ENCODE measurements at places on chromosomes 6 and 20.

DNA sequence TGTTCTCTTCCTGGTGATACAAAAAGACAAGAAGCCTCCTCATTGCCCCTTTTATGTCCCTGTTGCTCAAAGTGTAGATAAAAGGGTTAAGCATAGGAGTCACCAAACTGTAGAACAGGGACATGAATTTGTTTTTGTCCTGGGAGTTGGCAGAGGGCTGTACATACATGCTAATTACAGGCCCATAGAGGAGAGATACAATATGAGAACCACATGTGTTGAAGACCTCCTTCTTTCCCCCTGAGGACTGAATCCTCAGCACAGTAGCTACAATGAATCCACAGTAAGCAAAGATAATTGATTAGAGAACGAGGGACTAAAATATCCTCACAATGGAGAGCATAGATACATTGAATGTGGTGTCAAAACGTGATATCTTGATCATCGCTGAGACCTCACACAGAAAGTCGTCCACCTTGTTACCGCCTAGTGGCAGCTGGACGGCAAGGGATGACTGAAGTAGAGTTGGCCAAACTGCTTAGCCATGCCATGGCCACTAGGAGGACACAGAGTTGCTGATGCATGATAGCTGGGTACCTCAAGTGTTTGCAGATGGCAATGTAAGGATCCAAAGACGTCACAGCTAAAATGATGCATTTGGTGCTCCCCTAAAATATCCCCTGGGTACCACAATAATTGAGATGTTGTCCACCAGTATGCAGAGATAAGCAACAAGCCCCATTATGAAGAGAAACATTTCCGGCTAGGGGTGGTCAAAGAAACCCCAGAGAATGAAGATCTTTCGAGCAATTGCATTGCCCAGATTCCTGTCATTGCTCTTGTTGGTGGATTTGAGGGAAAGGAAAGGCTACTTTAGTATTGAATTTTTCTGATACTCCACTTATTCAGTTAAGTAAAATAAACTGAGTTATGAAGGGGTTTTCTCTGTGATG lies 15.0 kb downstream of the OR2B3 start:
- peak; percentile 37 for DNase-seq

- DNase-seq: peak; percentile 57
Observed at GRCh38 chr20:8454137-8454712, 322.2 kb downstream of the PLCB1 start.

DNA sequence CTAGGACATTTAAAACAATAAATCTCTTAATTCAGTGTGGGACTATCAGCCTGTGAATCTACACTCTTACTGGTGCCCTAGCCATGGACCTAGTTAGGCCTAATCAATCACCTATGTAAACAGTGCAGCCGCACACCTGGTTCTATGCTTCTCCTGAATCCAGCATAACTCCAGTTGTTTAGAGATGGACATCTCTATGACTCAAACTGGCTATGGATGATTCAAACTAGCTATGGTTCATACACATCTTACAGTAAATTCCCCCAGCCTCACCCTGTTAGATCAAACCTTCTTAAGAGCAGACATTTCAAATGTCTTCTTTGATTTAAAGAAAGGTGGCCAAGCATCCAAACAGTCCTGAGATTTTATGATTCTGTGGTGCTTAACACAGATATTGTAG lies 34.7 kb downstream of the SLC35B3 start:
- no peak for DNase-seq

GRCh38 chr6:107539409-107539808 lies 49.5 kb downstream of the SOBP start:
- peak; percentile 23 for DNase-seq

GRCh38 chr6:53279293-53279692 lies 69.5 kb downstream of the ELOVL5 start:
- no peak for DNase-seq

GRCh38 chr6:26216886-26217713 lies 129.9 kb downstream of the HFE start:
- no peak for DNase-seq

DNA sequence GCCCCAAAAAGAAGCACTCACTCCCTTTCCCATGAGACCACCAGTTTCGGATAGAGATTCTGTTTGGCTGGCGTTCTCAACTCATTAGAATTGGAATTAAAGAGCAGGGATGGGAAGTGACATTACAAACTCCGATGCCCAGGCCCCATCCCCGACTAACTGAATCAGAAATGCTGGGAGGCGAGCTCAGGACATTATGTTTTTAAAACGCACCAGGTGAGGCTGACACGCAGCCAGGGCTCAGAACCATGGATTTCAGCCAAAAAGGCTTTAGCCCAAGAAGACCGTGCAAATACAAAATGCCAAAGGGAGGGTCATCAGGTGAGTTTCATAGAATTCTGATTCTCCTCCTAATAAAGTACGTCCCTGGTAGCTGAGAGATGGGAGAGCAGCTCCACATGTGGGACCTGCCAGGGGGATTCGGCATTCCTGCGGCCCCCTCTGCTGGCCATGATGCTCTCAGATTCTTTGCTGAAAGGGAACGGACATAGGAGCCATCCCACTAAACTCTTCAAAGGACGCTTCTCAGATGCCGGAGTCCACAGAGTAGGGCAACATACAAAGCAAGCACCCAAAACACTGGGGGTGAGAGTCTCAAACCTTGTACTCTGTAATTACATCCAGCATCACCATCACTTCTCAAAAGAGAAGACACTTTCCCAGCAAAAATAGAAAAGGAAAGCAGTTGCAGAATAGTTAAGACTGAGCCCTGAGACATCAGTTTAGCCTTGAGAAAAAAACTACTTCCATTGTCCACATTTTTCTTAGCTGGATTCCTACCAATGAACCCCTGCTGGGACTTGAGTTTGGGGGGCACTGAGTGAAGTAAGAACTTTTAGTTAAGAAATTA lies 205.2 kb downstream of the BMP7 start:
- no peak for DNase-seq

- DNase-seq: no peak
Observed at GRCh38 chr20:59412181-59412580, 111.8 kb downstream of the EDN3 start.

DNA sequence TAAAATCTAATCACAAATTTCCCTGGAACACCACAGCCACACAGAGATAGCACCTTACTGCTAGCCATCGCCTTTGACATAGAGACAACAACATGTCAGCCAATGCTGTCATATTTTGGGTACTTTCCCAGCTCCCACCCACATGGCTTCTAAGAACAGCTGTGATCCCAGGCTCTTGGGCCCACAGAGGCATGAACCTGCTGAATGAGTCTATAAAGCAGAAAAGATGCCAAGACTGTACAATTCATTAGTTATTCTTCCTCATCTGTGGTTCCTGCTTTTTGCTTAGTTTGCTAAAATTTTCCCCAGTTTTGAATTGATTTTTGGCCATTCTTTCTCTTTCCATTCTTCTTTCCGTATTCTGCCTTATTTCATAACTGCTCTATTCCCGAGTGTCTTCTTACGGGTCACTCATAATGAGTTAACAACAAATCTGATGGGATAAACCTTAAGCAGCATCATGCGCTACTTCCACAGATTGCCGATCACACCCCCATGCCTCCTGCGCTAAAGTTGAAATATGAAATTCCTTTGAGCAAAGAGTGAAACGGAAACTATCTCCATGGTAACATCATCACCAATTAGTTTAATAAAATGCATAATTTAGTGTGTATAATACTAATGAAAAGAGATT lies 327.3 kb upstream of the HSF2 start:
- DNase-seq: no peak

- no peak for DNase-seq
Observed at GRCh38 chr6:52546192-52546591, 30.7 kb downstream of the TRAM2 start.

DNA sequence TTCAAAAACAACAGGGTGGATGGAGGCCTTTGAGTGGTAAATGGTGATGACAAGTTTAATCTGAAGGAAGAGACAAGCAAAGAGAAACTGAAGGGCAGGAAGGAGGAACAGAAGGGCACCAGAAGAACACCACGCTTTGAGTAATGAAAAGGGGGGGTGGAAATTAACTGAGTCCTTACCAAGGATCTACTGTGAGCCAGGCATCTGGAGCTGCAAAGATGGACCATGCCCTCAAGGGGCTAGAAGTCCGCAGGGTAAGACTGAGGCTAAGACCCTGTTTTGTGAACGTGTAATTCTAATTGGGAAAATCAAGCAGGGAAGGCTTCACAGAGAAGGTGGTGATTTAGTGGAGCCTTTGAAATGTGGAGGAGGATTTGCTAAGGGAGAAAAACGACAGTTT lies 1.6 kb downstream of the NDRG3 start:
- no peak for DNase-seq

DNA sequence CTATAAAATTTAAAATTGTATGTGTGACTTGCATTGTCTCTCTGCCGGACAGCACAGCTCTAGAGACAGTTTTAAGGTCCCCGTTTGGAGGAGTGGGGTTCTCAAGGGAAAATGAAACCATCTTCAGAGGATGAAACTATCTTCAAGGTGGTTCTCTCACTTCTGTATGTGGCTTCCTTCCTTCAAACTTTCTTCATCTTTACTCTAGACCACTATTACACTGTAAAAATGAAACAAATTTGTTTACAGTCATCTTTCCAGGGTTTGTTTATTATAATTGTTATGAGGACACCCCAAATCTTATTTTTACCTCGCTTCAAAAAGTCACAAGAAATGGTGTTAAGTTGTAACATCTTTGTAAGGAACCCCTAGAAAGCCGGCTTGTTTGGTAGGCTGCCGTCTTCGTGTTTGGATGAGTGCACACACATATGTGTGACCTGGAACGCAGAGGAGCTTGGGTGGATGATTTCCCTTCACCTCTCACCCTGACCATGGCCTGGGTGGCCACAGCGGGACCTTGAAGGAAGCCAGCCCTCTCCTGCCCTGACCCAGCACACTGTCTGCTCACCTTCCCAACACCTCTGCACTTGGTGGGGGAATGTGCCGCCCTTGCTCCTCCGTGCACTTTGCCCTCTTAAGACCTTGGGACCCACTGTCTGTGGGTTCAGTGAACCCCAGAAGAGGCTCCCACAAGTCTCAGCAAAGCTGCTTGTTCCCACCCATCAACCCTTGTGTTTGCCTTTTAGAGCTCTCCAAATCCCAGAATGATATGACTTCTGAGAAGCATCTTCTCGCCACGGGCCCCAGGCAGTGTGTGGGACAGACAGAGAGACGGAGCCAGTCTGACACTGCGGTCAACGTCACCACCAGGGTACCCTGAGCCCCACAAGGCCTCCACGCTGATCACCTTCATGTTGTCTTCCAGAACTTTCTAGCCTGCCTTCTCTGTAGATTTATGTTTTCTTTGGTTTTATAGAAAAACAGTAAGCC lies 67.8 kb downstream of the SYTL3 start:
- DNase-seq: no peak

DNA sequence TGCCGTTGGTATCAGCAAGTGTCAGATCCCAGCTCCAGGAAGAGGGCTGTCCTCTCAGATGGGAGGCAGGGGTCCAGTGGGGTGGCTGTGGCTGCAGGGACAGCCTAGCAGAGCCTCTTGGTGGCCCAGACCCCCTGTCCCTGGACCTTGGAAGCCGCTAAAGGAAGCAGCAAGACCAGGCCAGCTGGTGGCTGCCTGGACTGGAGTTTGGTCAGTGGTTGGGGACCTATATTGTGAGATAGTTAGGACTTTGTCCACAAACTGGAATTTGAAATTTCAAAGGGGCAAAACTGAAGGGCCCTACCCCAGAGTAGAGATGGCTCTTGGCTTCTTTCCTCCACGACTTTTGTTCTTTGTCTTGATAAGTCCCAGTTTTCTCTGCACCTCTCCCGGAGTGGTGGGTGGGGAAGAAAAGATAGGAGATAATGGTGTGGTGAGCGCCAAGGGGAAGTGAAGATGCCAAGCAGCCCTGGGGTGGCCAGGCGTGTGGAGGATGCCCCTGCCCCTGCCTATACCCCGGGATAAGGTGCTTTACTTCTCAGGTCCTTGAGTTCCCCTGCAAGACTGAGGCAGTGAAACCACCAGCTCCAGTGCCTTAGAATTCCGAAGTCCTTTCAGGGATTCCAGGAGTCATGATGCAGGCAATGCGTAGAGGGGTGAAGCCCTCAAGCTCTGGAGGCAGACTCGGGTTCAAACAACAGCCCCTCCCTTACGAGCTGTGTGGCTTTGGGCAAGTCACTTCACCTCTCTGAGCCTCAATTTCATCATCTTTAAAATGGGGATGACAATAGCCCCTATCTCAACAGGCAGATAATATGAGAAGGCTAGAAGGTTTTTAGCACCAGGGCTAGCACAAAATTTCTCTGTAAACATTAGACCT lies 40.2 kb downstream of the HNF4A start:
- no peak for DNase-seq

GRCh38 chr6:27753668-27754407 lies 158.4 kb downstream of the OR2B2 start:
- DNase-seq: peak; percentile 88

DNA sequence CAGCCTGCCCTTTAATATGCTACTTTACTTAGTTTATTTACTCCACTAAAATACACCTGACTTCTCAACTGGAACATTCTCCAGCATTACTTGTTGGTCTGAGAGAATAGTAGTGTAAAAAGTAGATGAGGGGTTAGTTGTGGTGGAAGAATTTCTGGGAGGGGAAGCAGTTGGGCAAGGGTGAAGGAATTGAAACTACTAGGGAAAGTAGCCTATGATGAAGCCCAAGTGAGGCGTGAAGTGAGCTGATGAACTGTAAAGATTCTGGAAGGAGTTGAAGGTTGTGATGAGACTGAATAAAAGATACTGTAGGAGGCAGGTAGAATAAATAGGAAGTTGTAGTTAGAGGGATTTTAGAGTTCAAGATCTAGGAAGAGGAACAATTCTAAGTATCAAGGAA lies 72.5 kb downstream of the ITCH start:
- DNase-seq: no peak

- no peak for DNase-seq
Observed at GRCh38 chr20:58277578-58278472, 31.7 kb upstream of the RAB22A start.

- no peak for DNase-seq
Observed at GRCh38 chr6:81166770-81167169, 585.7 kb downstream of the TENT5A start.

- no peak for DNase-seq
Observed at GRCh38 chr20:57240581-57241362, 25.7 kb downstream of the BMP7 start.

DNA sequence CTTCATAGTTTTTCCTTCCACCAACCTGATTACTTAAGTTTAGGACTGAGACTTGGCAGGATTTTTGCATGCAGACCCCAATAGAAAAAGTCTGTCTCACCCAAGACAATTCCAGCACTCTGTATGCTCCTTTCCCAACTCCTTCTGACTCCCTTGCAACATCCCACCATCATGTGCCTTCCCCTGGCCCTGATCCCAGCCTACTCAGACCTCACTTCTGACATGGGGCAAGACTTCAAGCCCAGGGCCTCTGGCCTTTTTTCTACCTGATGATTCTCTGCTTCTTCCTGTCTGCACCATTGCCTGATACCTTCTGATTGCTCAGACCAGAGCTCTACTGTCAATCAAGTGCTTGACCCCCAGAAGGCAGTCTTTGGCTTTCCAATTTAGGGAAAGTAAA lies 96.6 kb downstream of the HAO1 start:
- no peak for DNase-seq

DNA sequence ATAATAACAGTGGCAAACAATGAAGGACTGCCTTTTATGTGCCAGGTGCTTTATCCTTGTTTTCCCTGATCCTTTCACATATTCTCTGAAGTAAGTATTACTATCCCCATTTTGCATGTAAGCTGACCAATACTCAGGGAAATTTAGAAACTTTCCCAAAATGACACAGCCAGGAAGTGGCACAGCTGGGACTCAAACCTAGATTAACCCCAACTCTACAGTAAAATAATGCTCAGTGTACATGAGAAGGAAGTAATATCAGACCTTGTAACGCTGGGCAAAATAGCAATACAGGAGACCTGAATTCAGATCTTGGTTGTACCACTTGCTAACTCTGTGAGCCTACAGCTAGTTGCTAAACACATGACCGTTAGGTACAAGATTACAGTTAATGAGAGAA lies 26.8 kb upstream of the NRSN1 start:
- no peak for DNase-seq
